ENCODE measurements at places on chromosomes 2 and 18.

GRCh38 chr2:179247318-179248023, 17.2 kb downstream of the SESTD1 start:
- DNase-seq: no peak

DNA sequence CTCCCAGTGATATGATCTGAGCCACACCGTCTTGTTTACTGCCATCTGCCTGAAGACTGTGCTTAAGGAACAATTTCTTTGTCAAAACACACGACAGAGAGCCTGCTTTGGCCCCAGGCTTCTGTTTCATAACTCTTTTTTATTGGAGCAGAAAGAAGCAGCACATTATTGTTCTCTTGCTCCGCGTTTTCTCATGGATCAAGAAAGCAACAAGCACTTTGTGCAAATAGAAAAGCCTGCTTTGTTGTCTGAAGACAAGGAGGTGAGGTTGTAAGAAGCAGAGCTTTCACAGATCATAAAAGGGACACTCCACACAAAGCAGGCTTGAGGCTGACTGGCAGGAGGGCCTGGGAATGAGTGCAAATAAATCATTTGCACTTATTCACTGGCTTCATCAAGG, 118.3 kb upstream of the FAM136A start:
- no peak for DNase-seq

DNA sequence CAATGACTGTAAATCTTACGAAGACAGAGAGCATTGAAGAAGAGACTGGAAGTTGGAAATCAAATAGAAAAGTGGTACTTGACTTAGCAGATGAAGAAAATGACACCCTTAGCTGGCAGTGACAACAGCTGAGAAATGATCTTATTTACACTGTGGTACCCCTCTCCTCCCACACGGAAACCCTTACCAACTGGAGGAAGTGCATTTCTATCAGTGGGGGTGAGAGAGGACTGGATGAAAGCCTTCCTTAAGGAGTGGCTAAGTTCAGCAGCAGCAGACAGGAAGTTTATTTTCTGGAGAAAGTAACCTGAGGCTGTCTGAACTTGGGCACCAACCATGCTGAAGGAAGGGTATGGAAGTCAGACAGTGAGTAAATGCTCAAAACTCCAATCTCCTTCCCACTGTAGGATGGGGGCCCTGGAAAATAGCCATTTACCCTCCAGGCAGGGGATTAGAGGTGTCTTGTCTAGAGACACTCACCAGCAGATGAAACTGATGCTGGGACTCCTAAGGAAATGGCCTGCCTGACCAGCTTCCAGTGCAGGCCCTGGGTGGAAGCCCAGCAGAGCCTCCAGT, 160.2 kb upstream of the NCK2 start:
- no peak for DNase-seq

GRCh38 chr2:147659051-147659450, 185.8 kb upstream of the ACVR2A start:
- no peak for DNase-seq
